ENCODE measurements at places on chromosomes 3 and 15.

DNA sequence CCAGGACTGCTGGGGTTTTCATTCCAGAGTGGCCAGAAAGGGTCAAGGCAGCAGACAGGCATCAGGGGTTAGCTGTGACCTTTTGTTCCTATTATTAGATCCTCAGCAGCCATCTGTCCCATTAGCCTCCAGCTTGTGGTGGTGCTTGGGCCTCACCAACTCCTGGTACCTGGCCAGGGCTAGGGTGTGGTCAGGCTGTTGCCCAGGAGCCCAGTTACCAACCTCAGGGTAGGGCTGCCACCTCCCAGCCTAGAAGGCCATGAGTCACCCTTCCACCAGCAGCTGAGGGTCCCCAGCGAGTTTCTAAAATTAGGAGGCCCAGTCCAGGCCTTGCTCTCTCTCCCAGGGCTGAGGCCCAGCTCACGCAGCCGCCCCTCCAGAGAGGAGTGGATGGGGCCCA, 12.2 kb downstream of the TMEM43 start:
- DNase-seq: no peak

DNA sequence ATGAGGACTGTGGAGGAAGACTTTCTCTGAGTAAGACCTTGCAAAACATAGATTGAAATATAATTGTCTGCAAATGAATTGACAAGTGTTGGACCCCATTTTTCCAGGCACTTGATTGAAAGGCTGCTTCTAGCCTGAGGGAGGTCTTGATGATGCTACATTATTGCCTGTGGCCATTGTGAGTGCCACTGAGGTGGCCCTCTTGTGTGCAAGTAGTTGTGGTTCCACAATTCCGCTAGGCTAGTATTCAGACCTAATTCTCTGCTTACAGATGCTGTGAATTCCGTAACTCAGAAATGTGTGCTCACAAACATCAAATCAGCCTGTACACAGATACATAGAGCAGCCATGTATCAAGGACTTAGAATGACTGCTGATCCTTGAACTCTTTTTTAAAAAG, 34.7 kb downstream of the FNDC3B start:
- no peak for DNase-seq

GRCh38 chr15:85618956-85619491, 175.7 kb downstream of the KLHL25 start:
- no peak for DNase-seq

GRCh38 chr15:99717161-99718009, 15.9 kb downstream of the LYSMD4 start:
- no peak for DNase-seq

GRCh38 chr3:161991901-161992540, 495.4 kb downstream of the OTOL1 start:
- no peak for DNase-seq

DNA sequence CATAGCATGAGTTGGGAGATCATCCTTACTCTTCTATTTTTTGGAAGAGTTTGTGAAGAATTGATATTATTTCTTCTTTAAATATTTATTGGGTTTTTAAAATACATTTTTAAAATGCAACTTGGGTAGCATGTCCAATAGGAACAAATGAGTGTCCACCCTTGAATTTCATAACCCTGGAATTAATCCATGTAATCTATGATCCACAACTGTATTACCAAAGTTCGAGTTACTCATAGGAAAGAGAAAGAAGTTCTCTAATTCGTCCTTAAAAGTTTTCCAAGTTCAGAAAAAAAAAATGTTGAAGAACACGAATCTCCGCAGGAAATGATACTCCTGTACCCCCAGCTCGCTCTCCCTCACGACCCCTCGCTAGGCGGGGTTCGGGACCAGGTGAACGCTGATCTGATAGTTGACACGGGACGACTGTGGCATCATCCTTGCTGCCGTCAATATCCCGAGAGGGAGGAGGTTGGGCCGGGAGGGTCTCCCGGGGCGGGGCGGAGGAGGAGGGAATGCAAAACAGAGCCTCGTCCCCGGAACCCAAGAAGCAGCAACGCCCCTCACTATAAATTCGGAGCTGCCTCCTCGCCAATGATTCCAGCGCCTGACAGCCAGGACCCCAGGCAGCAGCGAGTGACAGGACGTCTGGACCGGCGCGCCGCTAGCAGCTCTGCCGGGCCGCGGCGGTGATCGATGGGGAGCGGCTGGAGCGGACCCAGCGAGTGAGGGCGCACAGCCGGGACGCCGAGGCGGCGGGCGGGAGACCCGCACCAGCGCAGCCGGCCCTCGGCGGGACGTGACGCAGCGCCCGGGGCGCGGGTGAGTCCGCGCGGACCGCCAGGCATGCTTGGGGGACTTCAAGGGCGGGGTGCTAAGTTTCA, at the start of gene AGTR1:
Gene AGTR1, plus strand, starts transcription at position 598 of the 884 bp plus-strand sequence. CDS start 43,133 bp downstream, outside the sequence.
- DNase-seq: no peak

DNA sequence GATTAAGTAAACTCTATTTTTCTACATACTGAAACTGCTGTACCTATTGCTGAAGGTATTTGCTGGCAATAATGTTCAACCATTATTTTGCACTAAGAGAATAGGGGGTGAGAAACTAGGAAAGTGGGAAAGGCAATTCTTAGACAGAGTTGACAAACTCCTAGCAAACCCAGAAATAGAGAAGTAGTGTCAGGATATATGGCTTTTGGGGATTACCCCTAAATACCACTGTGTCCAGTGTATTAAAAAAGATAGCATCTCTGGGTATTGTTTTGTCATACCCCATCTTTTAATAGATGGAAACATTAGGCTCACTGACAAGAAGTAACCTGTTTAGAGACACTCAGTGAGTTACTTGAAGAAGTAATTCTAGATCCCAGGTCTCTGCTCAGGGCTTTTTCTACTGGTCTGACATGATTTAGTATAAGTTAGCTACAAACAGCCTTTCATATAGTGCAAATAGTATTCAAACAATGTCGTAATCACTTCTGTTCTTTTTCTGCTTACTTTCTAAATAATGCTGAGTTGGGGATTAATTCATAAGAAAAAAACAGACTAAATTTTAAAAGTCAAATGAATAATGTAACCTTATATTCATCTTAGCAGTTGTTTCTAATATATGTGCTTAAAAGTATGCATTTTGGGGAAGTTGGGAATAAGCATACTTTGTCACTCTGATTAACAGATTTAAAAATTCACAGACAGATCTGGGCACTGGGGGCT, 107.2 kb downstream of the IL1RAP start:
- no peak for DNase-seq

DNA sequence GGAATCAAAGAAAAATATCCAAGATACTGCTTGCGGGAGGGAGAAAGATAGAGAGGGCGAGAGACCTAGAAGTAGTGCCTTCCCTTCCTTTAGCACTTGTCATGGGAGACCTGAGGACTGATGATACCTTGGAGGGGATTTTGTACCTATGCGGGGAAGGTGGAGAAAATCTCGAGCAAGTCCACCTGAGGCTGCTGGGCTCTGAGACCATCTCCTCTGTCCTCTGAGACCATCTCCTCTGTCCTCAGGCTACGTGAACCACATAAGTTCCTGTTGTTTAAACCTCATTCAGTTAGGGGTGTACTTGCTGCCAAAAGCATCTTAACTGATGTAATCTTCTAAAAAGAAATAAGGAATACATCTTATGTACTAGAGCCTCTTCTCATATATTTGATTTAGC, 164.9 kb downstream of the NR2F2 start:
- DNase-seq: no peak

DNA sequence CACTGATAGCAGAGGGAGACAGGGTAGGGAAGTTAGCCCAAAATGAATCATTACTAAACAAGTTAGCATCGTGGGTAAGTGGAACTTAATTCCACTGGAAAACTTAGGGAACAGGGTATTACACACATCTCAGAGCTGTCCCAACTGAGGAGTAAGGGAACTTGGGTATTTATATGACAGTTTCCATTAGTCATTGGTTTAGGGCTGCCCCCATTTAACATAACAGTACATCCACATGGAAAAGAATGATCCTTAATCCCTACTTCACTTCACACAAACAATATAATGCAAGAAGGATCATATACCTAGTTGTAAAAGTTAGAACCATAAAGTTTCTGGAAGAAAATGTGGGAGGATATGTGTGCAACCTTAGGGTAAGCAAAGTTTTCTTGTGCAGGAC, 4.3 kb upstream of the REC114 start:
- DNase-seq: no peak

GRCh38 chr15:72509484-72509883, 35.4 kb downstream of the ARIH1 start:
- DNase-seq: no peak

GRCh38 chr15:88450125-88450798, 16.9 kb downstream of the MRPL46 start:
- DNase-seq: peak; percentile 31

- DNase-seq: peak; percentile 35
Observed at GRCh38 chr15:60582370-60583036, 103.6 kb upstream of the ICE2 start.

GRCh38 chr15:73518180-73518862, 75.4 kb downstream of the REC114 start:
- DNase-seq: no peak

DNA sequence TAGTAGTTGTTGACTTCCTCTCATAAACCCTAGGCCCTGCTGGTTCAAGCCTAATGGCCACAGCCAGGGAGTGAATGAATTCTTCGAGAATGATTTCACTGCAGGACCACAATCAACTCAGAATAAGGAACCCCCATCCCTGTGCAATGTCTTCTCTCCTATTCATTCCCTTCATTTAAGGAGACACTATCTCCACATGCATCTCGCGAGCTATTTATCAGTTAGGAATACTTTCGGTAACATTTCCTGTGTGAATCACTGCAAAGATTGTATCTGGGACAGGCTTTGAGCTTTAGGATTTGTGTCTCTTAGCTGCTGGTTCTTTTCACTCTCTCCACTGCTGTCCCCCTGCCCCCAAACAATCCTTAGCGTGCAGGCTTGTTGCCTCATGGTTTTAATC, 94.4 kb downstream of the MYLK start:
- DNase-seq: no peak

- DNase-seq: no peak
Observed at GRCh38 chr3:10816019-10816862, at the start of gene SLC6A11. Gene SLC6A11, plus strand, starts transcription at chr3:10816228. Its CDS starts 38 bp downstream, at chr3:10816266.

DNA sequence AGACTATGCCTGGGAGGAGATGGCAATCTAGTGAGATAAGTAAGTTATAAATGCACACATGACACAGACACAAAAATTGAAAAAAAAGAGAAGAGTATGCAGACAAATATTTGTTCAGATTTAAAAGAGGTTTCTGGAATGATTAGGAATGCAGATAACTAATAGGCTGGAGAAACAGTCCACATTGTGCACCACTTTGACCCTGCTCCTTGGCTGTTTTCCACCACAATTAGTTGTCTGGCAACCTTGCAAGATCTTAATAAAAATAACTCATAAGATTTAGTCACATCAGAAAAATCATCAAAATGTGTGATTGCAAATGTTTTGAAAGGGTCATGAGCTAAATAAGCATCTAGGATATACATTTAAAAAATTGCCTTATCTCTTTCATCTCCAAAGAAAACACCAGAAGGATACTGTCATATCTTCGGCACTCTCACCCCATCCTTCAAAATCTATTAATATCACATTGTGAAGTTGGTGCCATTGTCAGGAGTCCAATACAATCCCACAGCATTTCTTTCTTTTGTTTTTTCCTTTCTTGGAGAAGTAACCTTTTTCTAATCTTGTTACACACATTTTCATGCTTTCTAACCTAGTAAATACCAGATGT, 153.7 kb upstream of the KCNMB2 start:
- no peak for DNase-seq

- DNase-seq: no peak
Observed at GRCh38 chr3:114389156-114389555, 95.3 kb downstream of the TIGIT start.

DNA sequence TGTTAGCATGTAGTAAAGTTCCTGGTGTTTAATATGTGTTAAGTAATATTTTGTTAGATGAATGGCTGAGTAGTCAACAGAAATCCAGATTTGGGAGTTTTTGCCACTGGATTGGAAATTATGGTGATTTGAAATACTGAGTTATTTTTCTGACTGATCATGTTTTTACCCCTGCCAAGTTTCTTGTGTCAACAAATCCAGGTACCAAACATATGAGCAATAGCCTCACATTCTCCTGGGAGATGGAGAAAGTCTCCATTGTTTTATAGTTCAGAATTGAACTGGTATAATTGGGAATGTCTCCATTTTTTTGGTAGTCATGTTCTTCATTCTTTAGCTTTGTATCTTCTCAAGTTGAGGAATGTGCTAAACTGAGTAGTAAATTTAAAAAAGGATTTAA, 767.2 kb upstream of the LMCD1 start:
- DNase-seq: no peak

Measured in activated T-helper 1 cell treated with anti-CD3 and anti-CD28 coated beads, Interleukin-2, amount 50 U/mL, for 16 hours (primary cell).